LHCN-M2 (cell line): ENCODE measurements at places on chromosomes 11 and 22. TPM values are rescaled to one million over a fixed set of nuclear protein-coding genes. Genes with fewer than 3 reads are reported as not detected.

DNA sequence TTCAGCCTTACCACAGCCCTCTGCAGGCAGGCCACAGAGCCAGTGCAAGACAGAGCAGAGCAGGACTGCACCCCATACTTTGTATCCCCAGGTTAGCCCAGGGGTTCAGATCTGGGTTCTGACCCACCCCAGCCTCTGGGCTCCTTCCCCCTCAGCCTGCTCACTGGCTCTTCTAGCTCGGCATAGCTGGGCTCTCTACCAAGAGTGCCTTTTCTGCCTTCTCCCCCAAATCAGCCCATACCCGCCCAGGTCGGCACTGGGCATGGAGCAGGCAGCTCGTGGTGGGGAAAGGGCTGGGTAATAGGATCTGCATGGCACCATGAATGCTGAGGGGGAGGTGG lies 8.3 kb downstream of the RELT start:
- DNase-seq, result no peak

- no peak for DNase-seq
Measured at GRCh38 chr11:71239581-71239980, 12.8 kb downstream of the SHANK2 start.

GRCh38 chr11:78535920-78536319 lies 38.7 kb downstream of the NARS2 start:
- DNase-seq, result no peak

Gene DERL3
- total RNA-seq, result 0.23 TPM in 1 of 2 replicates, not detected in the other
